IPS DF 6.9 (cell line): ENCODE measurements at places on chromosomes 1 and 21.

DNA sequence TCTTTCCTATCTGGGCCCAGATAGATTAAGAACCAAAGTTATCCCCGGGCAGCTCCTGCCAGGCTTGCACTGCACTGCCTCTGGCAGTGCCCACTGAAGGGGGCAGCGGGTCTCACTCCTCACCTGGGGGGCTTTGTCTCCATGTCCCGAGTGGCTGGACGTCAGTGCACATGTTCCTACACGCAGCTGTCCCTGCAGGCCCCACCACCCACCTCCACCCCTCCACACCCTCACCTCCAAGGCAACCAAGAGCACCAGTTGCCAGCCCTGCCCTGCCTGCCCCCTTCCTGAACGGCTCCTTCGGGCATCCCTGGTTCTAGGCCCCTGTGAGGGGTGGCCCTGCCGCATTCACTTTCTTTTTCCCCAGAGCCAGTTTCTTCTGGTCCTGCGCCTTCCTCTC, 147.2 kb downstream of the PEX14 start:
- no peak for DNase-seq

GRCh38 chr1:8969937-8970336, 24.3 kb downstream of the CA6 start:
- no peak for DNase-seq

DNA sequence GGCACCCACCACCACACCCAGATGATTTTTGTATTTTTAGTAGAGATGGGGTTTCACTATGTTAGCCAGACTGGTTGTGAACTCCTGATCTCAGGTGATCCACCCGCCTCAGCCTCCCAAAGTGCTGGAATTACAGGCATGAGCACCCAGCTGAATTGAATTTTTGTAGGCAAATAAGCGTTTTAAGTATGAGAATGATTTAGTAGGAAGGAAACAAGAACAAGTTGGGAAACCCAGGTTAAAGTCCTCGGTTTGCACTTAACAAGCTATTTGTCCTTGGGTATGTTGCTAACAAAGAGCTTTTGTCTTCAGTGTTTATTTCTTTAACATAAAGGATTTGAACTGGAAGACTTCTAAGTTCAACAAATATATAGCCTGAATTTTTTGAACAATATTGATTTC, 23.9 kb downstream of the BTF3L4 start:
- no peak for DNase-seq

- DNase-seq: no peak
These were observed 143.3 kb downstream of the MRPS6 start for GRCh38 chr21:34216718-34217032.

- no peak for DNase-seq
These were observed 111.0 kb downstream of the DAB1 start for GRCh38 chr1:57312869-57313268.

- no peak for DNase-seq
These were observed 10.1 kb downstream of the ZZZ3 start for GRCh38 chr1:77672374-77672773.

DNA sequence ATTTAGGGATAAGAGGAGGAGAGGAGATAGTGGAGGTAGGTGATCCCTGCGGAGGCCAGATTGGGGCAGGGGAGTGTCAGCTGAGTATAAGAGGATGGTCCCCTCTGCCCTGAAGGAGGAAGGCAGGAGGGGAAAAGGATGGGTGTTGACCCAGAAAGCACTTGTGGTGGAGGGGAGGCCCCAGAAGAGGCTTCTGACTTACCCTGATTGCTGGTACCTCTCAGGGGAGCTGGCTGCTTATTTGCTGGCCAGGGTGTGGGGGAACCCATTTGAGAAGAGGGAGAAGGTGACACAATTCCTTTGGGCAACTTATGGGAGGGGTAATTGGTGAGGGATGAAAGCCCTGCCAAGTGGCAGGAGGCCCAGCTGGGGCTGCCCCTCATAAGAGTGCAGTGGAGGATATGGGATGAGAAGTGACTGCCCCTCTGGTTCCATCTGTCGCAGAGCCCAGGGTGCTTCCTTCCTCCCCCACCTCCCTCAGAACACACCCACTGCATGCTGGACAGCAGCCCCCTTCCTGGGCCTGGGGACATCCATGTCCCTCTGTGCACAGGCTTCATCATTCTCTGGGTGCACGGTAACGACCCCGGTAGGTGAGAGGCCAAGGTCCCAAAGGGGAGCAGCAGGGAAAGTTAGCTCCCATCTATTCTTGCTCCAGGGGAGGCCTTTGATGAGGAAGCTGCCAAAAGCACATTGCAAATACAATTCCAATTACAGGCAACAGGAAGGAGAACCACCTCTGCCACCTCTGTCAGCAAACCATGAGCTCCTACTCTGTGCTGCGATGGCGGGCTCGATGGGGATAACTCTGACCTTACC, 1.4 kb upstream of the PCSK9 start:
- no peak for DNase-seq

DNA sequence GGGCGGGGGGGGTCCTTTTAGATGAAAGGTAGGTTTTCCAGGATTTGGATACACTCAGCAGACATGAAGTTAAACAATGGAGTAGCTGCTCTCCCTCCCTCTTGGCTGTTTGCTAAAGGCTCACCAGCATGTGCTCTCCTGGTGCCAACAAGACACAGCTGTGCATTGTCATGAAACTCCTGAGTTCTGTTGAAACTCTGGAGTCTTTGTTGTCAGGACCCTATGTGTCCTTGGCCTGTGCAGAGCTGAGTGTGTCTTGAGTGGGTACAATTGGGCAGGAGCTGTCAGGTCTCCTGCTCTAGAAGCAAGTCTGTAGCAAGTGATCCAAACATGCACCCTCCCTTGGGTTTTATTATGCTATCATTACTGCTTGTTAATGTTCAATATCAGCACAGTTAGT, 12.7 kb downstream of the TBX19 start:
- DNase-seq: no peak

GRCh38 chr1:4027008-4027407, 126.9 kb upstream of the C1orf174 start:
- no peak for DNase-seq

DNA sequence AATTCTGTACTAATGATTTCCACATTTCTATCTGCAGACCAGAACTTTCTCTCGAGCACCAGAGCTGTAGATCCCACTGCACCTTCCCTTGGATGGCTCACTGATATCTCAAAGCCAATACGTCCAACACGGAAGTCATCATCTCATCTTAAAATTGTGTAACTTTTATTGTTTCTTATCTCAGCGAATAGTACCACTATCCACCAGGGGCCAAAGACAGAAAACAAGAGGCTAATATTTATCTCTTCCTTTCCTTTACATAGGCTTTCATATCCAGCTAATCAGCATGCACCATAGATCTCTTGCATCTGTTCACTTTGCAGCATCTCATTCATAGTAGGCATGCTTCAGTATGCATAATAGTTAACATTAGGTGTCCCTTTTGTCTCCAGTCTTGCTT, 303.6 kb downstream of the PTPRC start:
- no peak for DNase-seq

DNA sequence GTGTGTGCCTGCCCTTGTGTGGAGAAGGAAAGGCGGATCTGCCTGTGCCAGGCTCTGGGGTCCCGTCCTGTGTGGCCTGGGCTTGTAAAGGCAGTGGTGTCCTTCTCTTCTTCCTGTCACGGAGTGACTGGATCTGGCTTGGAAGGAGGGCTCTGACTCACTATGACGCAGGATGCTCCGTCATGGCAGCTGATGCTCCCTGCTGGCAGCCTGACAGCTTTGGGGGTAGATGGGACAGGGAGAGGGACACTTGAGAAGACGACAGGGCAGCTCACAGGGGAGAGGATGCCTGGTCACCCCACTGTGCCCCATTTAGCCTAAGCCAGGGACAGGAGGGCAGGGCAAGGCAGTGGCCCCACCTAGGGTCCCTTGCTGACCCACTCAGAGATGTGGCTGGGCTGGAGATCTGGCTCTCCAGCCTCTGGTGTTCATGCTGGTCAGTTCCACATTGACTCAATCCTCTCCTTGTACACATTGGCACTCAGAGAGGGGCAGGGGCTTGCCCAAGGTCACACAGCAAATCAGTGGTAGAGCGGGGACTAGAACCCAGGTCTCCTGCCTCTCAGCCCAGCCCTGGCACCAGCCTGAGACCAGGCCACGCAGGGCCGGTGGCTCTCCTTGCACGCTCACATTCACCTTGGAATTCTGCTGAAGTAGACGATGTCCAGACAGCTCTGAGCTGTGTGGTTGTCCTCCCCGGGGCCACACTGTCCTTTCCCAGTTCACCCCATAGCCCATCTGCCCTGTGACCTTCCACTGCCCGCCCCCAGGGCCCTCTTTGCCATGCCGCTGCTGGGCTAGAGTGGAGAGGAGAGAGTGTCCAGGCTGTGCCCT, 2.8 kb upstream of the FAM131C start:
- DNase-seq: no peak

DNA sequence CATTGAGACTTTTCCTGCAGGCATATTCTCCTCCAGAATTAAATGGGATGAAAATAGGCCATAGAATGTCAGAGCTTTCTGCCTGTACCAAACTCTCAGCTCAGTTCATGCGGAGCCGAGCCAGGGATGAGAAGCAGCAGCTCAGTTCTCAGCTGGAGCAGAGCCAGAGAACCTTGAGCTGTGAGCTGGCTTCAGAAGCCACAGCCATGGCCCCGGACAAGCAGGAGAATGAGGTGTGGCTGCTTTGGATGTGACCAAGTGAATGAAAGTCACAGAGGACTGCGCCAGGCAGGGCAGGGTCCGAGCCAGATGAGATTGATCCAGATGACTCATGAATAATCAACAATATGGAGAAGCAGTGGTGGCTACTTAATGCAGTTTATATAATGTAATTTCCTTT, 633.8 kb downstream of the NCAM2 start:
- DNase-seq: no peak

GRCh38 chr1:113219377-113219776, 146.4 kb downstream of the LRIG2 start:
- no peak for DNase-seq

DNA sequence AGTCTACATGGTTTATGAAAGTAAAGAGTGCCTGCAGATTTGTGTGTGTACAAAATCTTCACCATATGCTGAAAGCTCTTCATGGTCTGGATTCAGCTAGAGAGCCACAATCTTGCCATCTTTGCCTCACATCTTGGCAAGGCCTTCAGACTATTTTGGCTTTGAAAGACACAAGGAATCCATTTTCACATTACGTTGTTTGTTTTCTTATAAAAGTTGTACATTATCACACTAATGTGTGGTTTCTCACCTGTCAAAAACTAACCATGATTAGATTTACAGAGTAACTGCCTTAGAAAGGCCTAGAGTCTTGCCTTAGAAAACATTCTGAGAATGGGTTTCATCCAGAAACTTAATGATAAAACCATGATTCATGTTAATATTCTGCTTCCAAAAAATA, 494.6 kb downstream of the NEGR1 start:
- DNase-seq: no peak

DNA sequence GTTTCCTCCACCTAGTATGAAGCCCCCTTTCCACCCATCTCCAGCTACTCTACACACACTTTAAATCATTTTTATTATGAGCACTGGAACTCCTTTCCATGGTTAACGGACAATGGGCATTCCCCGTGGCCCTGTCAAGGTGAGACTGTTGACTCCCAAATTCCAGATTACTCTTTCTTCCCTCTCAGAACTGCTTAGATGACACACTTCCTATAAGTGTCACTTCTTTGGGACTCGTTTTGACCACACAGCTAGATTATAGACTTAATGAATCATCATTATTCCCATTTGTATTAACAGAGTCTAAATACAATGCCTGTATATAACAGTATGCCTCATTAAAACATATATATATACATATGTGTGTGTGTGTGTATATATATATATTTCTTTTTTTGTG, 215.1 kb downstream of the BRINP3 start:
- no peak for DNase-seq

- no peak for DNase-seq
These were observed 228.1 kb downstream of the OMA1 start for GRCh38 chr1:58318157-58319005.

DNA sequence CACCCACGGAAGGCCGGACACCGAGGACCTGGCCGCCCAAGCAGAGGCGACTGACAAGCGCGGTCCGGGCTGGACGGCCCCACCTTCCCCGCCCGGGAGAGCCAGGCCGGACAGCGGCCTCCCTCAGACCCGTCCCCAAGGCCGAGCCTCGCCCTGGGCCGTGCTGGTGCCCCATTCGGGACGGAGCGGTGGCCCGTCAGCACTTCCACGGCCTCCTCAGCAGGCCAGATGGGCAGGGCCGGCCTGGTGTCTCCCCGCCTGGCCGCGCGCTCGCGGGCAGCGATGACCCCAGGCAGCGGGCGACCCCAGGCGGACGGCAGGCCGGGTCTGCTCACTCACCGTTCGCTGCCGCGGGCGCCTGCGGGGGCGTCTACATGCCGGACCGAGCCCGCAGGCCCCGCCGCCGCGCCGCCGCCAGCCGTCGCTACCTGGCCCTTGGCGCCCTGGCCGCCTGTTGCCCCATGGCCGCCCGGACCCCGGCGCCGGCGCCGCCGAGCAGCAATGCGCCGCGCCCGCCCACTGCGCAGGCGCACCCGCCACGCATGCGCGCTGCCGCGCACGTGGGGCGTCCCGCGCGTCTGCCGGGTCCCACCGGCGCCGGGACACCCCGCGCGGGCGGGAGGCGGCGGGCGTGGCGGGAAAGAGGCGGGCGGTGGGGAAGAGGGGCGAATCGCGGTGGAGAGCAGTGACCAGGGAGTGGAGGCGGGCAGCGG, at the start of gene NADK:
TSS of gene NADK (minus strand) at position 521 of the 713 bp plus-strand sequence. CDS start 13,064 bp downstream, outside the sequence.
- DNase-seq: no peak

DNA sequence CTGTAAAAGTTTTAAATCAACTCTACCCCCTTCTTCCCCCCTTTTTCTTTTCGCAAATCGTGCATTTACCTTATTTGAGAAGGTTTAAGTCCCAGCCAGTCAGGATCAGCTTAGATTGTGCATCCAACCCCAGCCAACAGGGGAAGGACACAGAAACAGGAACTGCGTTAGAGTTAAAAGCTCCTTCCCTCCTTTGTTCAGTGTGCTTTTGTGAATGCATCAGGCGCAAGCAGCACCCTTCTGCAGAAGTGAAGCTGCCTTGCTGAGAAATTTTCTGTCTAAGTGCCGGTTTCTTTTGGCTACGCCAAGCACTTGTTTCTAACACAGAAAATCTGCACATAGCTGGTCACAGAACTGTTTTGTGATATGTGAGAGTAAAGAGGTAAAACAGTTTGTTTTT, 56.2 kb upstream of the PRRC2C start:
- DNase-seq: no peak

GRCh38 chr1:196078691-196079090, 529.5 kb downstream of the KCNT2 start:
- DNase-seq: no peak

DNA sequence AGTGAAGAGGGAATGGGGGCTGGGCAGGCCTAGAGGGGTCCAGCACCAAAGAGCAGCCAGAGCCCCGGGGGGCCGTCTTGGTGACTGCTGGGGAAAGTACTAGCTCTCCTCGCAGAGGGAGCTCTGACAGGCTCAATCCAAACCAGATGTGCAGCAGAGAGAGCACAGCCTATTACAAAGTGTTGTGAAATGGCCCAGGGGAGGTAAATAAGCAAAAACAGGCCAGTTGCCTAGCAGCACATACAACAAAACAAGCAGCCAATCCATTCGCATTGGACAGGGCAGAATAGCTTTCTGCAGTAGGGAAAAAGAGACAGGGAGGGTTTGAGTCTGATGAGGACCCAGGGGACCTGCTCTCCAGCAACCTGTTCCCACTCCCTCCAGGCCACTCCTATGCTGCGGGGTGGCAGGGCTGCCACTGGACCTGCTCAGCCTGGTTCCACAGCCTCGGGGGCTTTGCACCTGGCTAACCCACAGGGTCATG, 239.6 kb upstream of the FGGY start:
- DNase-seq: no peak

GRCh38 chr21:37028570-37028969, 22.1 kb downstream of the RIPPLY3 start:
- DNase-seq: no peak
